ENCODE measurements at places on chromosomes 2 and 18.

DNA sequence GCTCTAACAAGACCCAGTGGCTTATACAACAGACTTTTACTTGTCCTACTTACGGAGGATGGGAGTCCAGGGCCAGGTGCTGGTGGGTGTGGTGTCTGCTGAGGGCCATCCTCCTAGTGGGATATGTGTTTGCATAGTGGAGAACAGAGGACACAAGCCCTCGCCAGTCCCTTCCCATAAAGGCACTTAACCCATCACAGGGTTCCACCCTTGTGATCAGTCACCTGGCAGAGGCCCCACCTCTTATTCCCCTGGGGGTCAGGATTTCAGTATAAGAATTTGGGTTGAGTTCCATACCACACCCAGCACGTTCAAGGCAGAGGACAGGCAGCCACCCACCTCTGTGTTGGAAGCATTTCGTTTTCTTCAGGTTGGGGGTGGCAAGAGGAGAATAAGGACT is 259.0 kb downstream of the AGAP1 start:
- no peak for DNase-seq

GRCh38 chr2:176152350-176153181 is 1.2 kb downstream of the HOXD4 start:
- no peak for DNase-seq

DNA sequence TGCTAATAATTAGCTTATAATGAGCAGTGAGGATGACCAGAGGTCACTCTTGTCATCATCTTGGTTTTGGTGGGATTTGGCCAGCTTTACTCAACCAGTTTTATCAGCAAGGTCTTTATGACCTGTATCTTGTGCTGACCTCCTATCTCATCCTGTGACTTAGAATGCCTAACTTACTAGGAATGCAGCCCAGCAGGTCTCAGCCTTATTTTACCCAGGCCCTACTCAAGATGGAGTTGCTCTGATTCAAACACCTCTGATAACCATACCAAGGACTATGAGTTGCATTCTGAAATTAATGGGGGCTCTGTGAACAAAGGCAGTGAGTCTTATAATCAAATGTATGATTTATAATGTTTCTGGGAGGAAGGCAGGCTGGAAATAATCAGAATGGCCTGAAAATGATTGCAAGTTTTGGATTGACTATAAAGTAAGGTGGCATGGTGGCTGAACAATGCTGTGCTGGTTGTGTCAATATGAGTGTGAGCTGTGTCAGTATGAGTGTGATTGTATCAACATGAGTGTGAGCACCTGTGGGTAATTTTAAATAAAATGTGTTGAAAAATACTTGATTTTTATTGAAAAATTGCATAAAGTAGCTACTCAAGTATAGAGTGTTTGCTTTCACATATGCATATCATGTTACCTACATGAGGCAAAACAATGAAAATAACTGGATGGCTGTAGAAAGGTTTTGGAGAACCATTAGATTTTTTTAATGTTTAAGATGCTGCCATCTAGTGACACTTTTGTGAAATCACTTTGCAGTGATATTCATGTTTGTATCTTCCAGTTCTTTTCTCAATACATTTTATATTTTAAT is 103.0 kb downstream of the KYNU start:
- peak; percentile 69 for DNase-seq

- peak; percentile 86 for DNase-seq
These were observed 1.7 kb downstream of the RBMS1 start for GRCh38 chr2:160491911-160492371.
